Frontal cortex (tissue), 4 donors: ENCODE measurements at places on chromosomes 6 and 20. TPM values are rescaled to one million over a fixed set of nuclear protein-coding genes. Genes with fewer than 3 reads are reported as not detected.

- no peak for DNase-seq
These were observed 985.4 kb downstream of the EPHA7 start for GRCh38 chr6:92433911-92434310.

DNA sequence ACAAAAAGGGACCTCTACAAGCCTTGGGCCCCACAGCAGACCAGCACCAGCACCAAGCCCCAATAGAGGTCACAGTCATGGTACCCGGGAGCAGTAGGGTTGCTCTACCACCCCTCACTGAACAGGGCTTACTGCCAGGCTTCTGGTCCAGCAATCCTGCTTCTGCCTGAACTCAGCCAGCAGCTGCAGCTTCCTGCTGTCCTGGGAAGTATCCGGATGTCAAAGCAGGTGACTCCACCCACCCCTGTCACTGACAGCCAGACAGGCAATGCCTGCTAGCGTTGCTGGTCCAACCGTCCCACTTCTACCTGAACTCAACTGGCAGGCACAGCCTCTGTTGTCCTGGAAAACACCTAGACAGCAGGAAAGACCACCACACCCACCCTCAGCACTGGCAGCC is 47.0 kb upstream of the PCSK2 start:
- DNase-seq, result no peak

- no peak for DNase-seq
These were observed 6.2 kb downstream of the RWDD2A start for GRCh38 chr6:83199173-83199862.

DNA sequence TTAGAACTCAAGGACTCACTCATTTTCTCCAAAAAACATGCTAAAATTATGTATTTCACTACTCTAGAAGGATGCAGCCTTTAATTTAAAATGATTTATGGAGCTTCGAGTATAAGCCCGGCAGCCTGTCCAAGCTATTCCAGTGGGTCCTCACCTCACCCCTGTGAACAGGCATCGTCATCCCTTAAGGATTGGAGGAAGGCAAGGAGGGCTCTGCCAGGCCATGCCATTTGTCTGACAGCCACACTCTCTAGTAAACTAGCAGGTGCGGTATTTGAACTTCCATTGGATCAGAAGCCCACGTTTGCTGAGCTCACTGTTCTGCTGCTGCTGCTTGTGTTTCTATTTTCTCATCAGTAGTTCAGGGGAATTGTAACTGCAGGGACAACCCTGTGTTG is 39.8 kb upstream of the NAA20 start:
- DNase-seq, result no peak

DNA sequence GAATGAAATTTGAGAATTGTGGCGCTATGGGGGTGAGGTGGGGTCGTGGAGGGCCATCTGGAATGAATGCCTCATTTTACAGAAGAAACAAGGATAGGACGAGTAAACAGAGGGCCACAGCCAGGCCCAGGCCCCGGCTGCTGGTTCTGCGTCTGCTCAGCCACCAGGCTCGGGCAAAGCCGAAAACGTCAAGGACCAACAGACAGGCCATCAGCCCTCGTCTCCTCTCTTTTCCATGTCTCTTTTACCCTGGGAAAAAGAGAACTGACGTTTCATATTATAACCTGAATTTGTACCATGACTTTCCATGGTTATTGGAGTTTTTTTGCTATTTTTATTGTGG is 212.4 kb upstream of the ARID1B start:
- DNase-seq, result no peak

DNA sequence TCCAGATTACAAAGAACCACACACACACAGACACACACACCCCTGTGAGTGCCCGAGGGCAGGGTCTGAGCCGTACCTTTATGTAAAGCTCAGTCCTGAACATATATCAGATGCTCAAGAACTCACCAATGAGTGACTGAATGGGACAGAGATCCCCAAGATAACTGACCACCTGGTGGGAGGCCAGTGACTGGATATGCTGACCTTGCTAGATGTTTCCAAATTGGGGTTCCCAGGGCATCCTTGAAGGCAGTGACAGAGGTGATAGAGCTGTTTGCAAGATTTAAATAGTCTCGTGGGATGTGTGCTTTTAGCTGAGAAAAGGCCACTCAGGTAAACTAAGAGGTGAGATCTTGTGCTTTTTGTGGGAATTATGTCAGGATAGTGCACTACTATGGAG is 39.3 kb downstream of the KCNK17 start:
- DNase-seq, result no peak

- DNase-seq, result no peak
These were observed 92.0 kb downstream of the OLIG3 start for GRCh38 chr6:137402143-137402680.

- DNase-seq, result no peak
These were observed 25.4 kb downstream of the ANKEF1 start for GRCh38 chr20:10060226-10060625.

- no peak for DNase-seq
These were observed 62.6 kb upstream of the TMEM244 start for GRCh38 chr6:129923530-129924250.

DNA sequence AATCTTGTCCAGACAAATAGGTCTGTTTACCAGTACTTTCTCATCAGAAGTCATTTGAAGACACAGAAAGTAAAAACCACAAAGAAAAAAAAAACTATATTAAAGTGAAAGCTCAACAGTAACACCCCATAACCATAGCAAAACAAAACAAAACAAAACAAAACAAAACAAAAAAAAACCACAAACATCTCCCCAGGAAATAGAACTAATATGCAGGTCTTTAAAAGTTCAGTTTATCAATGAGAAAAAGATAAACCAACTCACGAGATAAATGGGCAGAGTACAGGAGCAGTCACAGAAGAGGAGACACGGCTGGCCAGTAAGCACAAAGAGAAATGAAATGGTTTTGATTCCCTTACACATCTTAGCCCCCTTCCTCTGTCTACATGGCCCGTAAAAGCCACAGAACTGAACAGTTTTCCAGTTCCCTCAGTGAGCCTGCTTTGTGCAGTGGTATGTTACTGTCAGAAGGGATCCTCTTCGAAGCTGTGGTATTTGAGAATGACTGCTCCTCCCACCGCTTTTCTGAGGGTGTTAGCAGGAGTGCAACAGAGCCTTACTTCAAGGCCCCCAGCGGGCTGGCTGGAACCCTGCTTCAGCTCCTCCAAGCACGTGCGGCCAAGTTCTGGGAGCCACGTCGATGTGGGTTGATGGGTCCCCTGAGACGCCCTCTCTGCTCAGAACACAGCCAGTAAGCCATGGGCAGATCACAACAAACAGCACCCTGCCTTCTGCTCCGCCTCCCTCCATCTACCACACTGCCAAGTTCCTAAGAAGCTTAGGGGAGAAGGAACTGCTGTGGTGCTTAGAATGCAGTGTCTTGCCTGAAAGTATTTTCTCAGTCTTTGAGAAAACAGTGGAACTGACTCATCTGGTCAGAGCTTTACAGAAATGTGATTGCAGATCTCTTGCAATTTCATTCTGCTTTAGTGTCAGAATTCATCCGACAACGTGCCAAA is 14.0 kb downstream of the UST start:
- DNase-seq, result no peak

DNA sequence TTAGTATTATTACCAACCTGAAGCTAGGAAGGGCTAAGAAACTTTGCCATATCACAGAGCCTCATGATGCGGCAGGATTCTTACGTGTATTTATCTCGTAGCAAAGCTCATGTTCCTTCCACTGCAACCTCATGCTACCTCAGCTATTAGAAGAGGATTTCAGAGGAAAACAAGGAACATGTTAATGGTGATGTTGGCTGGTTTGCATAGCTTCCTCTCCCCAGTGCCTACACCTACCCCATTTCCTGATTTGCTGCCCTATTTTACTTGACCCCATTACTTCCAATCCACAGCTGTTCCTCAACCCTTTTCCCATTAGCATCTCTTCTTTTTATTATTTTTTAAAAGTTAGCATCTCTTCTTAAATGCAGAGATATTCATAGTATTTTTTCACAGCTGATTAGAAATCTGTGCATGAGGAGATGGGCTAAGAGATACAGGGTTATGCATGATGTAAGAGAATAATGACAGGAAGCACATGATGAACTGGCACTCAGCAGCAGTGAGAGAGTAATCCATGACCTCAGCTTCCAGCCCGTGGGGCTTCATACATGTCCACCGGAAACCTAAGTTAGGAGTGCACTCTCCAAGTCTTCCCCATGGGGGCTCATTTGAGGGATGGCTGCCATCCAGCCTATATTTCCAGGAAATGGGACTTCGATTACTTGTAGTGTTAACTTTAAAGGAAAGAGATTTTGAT is 106.1 kb upstream of the ASF1A start:
- DNase-seq, result no peak

GRCh38 chr6:105991561-105992314 is 94.4 kb upstream of the PRDM1 start:
- DNase-seq, result no peak

- DNase-seq, result no peak
These were observed 24.9 kb downstream of the IPCEF1 start for GRCh38 chr6:154331750-154332149.

- DNase-seq, result no peak
These were observed 257.7 kb downstream of the FARS2 start for GRCh38 chr6:5518936-5519491.

- no peak for DNase-seq
These were observed 292.0 kb upstream of the JARID2 start for GRCh38 chr6:14953836-14954235.

GRCh38 chr20:11274141-11274594 is 600.4 kb upstream of the JAG1 start:
- DNase-seq, result peak; percentile 46

DNA sequence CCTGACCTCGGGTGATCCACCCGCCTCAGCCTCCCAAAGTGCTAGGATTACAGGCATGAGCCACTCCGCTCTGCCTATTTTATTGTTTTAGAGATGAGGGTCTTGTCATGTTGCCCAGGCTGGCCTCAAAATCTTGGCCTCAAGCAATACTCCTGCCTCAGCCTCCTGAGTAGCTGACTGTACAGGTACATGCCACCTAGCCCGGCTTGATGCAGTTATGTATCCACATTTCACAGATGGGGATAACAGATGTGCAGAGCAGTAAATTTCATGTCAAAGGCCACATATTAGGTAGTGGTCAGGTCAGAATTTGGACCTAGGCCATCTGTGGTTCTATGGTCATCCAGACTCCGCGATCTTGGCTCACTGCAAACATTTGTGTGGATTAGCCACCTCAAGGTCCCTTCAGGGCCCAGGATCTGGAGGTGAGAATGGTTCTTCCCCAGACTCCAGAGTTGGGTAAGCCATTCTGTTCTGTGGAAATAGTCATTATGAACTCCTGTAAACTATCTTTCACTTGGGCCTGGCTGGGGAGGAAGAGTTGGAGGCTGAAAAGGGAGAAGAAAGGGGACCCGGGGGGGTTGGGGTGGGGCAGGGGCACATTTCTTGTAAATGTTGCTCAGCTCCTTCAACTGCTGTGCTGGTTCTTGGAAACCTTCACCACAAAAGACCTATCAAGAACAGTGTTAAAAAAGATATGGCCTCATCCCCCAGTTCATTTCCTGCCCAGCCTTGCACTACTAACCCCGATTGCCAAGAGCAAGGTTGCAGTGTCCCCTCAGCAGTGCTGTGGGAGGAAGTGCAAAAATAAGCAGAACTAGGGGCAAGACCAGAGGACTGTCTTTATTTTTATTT is 13.0 kb downstream of the PIM1 start:
- DNase-seq, result no peak

- no peak for DNase-seq
These were observed 69.4 kb downstream of the PSMG4 start for GRCh38 chr6:3328145-3328544.

- no peak for DNase-seq
These were observed 214.2 kb upstream of the PDE10A start for GRCh38 chr6:165877192-165877591.

GRCh38 chr6:247351-247750 is 44.9 kb upstream of the DUSP22 start:
- DNase-seq, result no peak

GRCh38 chr6:80769106-80769505 is 662.6 kb downstream of the BCKDHB start:
- no peak for DNase-seq

- peak; percentile 36 for DNase-seq
These were observed 44.8 kb upstream of the EMILIN3 start for GRCh38 chr20:41411391-41411847.

GRCh38 chr6:107665382-107665781 is 158.7 kb downstream of the SCML4 start:
- no peak for DNase-seq

DNA sequence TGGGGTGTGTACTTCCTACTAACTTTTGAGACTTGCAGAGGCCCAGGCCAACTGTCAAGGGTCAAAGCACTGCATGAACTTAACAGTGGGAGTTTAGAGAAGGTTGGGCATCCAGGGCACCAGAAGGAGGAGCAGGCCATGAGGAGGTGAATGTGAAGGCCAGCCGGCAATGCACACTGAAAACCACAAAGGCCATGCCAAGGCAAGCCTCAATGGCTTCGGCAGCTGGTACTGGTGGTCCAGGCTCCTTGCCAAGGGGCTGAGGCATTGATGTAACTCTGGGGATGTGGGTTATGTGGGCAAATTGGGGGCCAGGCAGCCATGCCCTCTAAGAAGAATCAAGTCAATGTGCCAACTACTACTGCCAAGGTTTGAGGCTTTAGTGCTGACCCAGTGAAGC is 222.4 kb downstream of the UNC5CL start:
- DNase-seq, result no peak

- DNase-seq, result no peak
These were observed 193.7 kb downstream of the GJA10 start for GRCh38 chr6:90088009-90088408.

GRCh38 chr6:138546733-138547185 is 47.5 kb upstream of the NHSL1 start:
- no peak for DNase-seq

GRCh38 chr6:81988871-81989270 is 236.4 kb upstream of the TENT5A start:
- no peak for DNase-seq

DNA sequence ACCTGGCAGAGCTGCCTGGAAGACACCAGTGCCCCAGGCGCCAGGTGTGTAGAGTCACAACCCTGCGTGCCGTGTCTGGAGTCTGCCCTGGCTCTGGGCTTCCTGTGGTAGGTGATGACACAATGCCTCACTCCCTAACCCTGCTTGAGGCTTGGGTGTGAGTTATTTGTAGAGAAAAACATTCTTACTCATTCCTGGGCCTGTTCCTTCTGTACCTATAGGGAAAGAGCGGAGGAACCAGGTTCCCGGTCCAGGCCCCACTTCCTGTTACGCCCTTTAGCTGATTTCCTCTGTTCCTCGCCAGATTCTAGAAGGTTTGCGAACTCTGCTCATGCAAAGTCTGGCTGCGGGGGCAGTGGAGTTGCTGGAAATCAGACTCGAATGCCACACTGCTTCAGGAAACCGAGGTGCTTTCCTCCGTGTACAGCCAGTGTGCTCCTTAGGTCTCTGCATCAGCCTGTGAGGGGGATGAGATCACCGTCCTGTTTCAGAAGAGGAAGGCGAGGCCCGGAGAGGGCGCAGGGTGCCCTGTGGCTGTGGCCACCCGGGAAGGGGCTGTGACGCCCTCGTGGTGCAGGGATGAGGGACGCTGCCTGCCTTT is 67.1 kb upstream of the DUSP22 start:
- no peak for DNase-seq

GRCh38 chr6:76472858-76473257 is 400.4 kb upstream of the IMPG1 start:
- no peak for DNase-seq

The DCDC2 gene
- 2.4 TPM for total RNA-seq

The LY6G5C gene
- total RNA-seq, result 5.3 TPM

The ID4 gene
- total RNA-seq, result 123 TPM

The CLPSL1 gene
- not detected for total RNA-seq

The DDO gene
- 0.41 TPM for total RNA-seq

The HUS1B gene
- 0.82 TPM for total RNA-seq

The DTNBP1 gene
- total RNA-seq, result 10.2 TPM

The MCCD1 gene
- total RNA-seq, result not detected

The ADGB gene
- total RNA-seq, result under 0.01 TPM

The PHACTR3 gene
- 40.8 TPM for total RNA-seq

The GPRC6A gene
- not detected for total RNA-seq
